ENCODE measurements at places on chromosomes 4 and X.
A peak's percentile ranks its signal among the peaks of the same experiment; 100 is the strongest.

DNA sequence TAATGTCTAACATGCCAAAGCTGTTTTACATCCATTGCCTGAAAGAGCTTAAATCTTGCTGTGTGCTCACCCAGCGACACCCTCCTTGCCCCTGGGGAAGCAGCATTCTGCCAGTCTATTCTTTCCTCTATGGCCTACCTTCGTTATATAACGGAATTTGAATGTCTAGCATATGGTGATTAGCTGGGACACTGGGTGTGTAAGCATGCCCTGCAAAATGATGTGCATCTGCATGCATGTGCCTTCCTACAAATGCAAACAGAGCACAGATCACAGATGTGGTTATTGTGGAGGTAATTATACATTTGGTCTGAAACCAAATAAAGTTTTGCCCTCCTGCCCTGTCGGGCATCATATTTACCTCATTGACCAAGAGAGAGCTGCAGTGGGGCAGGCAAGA, 90.8 kb downstream of the NHS start:
- no peak for DNase-seq

- no peak for DNase-seq
Observed at GRCh38 chrX:19549838-19550237, 34.5 kb upstream of the MAP3K15 start.

GRCh38 chrX:72569786-72570185, 2.9 kb downstream of the HDAC8 start:
- DNase-seq, result peak; percentile 91

- DNase-seq, result no peak
Observed at GRCh38 chrX:70134116-70134477, 850 bp downstream of the IGBP1 start.

GRCh38 chr4:158020734-158021346, 152.0 kb downstream of the GASK1B start:
- DNase-seq, result peak; percentile 98

Data from astrocyte (in vitro differentiated cells and primary cell).